ENCODE measurements at places on chromosomes 16 and 17.
A peak's percentile ranks its signal among the peaks of the same experiment; 100 is the strongest.

GRCh38 chr17:82930924-82931698 is 91.3 kb upstream of the ZNF750 start:
- peak; percentile 15 for DNase-seq

DNA sequence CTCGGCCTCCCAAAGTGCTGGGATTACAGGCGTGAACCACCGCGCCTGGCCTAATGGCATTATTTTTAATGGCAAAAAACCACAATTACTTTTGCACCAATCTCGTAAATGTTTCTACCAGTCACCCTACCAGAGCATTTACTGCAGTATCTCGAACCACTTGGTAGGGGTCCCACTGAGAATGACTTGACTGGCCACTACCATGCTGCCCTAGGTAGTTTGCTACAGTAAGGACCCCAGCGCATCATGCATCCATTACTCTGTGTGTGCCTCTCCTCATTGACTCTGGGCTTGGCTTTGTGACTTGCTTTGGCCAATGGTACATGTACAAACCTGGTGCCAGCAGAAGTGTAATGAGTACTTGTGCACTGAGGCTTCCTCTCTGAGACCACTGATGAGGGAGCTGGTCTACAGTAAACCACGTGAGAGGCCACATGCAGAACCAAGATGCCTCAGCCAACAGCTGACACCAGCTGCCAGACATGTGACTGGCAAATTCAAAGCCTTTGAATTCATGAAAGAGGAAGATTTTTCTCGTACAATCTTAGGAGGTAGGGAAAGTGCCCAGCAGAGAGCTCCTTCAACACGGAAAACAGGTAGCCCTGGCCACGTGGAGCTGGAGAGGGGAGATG is 421.7 kb upstream of the C16orf82 start:
- DNase-seq = no peak

- DNase-seq = no peak
Measured at GRCh38 chr16:80210787-80211186, 330.0 kb upstream of the DYNLRB2 start.

DNA sequence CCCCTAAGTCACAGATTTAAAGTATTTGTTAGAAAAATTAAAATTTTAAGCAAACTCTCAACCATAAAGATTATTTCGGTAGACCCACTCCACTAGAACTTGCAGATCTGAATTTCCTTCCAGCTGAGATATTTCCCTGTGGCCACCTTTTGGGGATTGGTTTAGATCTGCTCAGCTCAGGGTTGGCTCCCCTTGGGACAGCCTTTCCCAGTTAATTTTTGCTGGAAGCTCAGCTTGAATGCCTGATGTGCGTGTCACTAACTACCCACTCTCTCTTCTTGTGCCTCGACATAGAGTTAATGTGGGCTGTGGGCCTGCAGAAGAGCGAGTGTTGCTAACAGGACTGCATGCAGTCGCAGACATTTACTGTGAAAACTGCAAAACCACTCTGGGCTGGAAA is 57.6 kb downstream of the YPEL2 start:
- DNase-seq = no peak

DNA sequence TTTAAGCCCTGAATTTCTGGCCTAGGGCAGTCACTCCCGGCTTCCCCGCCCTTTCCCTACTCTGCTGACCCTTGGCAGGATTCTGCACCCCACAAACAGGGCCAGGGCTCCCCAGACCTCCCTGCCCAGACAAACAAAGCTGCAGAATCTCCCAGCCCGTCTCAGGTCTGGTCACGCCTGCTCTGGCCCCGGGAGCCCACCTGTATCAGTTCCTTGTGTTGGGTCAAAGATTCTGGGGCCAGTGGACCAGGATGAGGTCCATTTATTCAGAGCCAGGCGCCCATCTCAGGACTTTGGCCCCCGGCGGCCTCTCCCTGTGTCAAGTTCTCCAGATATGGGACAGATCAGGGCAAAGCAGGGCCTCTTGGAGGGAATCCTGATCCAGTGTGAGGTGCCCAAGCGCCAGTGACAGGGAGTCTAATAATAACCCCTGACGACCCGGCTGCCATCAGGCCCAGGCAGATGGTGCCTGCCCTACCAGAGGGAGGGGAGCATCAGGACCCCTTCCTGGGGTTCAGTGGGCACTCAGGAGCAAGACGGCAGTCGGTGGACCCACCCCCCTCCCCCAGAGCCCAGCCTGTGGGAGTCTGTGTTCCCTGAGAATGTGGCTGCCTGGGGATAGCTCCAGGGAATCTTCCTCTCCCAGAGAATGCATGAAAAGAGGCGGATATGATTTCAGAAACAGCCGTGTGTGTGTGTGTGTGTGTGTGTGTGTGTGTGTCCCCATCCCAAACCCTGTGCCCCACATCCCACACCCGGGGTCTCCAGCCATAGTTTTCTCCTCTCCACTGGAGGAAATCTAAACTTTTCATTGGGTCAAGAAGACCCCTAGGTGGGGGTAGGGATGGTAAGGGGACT is 1.3 kb downstream of the TTYH2 start:
- DNase-seq = no peak

DNA sequence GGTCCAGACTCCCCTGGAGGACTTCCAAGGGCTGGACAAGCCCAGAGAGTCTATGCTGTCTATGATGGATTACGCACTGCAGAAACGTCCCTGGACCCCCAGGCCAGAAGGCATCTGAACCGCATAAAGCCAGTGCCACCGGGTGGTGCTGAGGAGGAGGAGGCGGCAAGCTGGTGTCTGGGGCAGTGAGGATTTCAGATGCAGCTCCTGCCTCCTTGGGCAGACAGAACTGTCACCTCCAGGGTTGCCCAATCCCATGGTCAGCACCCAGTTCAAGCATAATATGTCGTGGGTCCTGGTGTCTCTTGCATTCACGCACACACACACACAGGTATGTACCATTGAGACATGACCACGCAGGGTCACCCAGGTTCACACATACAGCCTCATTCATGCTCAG is 25.6 kb downstream of the RAP1GAP2 start:
- DNase-seq = no peak

DNA sequence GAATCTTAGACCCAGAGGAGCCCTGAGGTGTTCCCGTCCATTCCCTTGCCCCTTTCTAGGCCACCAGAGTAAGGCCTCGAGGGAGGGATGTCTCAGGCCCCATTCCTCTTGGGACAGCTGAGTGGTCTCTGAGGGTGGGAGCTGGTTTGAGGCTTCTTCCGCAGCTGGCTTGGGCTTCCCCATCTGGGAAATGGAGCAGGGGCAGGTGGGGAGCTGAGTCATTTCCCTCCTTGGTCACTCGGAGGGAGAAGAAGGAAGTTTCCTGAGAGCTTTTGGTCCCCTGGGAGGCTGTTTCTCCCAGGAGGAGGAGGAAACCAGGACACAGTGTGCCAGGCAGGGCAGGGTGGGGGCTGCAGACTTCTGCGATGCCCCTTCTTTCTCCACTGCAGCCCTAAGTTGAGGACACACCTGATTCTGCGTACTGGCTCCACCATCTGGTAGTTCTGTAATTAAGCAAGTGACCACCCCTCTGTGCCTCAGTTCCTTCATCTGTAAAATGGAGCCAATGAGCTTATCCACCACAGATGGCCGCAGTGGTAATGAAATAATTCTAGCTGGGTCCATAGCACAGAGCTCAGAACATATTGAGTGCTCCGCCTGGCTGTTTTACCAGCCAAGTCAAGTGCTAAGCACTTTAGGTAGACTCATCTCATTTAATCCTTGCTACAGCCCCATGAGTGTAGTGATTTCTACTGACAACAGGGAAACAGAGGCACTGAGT is 1.6 kb upstream of the KCNJ12 start:
- DNase-seq = no peak

- peak; percentile 14 for DNase-seq
Measured at GRCh38 chr17:82960419-82961271, 118.8 kb upstream of the METRNL start.

DNA sequence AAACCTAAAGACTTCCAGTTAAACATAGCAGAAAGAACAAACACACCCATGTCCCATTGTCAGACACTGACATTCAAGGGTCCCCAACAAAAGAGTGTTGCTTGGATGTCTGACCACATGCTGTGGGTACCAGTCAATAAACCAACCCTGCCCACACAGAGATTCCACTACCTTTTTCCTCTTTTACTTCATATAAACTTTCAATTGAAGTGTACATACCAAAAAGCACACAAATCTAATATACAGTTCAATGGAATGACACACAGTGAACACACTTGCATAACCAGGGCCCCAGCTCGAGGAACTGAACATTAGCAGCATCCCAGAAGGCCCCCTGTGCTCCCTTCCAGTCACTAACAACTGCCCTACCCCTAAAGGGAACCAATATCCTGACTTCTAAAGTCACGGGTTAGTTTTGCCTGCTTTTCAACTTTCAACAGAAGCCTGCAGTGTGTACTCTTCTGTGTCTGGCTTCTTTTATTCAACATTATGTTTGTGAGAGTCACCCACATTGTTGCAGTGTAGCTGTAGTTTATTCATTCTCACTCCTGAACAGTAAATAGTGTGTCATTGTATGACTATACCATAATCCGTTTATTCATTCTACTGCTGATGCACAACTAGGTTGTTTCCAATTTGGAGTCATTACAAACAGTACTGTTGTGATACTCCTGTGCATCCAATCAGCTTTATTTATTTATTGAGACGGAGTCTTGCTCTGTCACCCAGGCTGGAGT is 18.0 kb downstream of the CFDP1 start:
- DNase-seq = no peak

DNA sequence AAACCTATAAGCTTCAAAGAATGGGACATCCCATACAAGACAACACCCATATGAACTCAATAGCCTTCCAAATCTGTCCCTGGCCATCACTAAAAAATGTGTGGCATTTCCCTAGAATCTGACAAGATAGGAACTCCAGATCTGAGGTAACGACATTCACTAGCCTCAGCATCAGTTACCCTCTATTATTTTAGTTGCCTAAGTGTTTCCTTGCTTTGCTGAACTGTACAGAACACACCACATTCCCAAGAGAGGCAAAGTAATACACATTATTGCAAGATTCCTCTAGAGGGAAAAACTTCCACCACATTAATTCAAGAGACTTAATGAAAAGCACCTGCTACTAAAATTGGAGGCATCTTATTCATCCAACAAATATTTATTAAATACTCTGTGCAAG is 5.0 kb downstream of the LSM12 start:
- no peak for DNase-seq

GRCh38 chr17:32568705-32569104 is 81.9 kb downstream of the CDK5R1 start:
- no peak for DNase-seq

DNA sequence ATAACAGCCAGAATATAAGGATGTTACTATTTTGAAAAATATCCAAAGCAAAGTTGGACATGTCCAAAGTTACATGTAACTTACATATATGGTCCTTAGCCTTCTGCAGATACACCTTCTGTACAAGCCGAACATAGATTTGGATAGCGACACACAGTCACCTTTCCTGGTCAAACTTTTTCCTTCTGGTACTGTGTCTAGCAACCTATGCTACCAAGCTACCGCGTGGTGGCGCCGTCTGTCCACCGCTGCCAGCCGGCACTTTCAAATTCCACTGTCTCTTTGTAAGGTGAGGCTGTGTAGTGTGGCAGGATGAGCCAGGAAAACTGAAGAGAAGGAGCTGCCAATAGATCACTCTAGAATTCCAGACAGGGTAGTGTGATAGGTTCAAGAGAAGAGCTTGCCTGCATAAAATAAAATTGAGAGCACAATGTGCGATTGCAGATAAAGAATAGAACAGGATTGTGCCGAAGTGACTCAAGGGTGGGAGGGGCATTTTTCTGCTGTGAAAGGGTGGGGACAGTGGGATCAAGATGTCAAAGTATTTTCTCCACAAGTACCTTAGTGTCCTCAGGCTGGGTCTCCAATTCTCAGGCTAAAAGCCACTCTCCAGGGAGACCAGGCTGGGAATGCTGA is 366.9 kb downstream of the SLC39A11 start:
- DNase-seq = peak; percentile 48

DNA sequence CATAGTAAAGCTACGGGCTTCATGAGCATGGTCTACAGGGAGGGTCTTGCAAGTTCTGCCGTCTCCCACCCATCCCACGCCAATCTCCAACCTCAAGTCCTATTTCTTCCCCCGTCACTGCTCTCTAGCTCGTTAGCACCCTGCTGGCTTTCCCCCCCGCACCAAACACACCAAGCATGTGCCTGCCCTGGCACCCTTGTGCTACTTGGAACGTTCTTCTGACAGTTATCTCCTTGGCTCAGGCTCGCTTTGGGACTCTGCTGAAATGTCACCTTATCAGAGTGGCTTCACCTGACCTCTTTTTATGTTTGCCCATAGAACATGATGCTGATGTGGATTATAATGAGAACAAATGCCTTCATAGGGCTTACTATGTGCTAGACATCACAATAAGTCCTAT is 21.9 kb downstream of the GLYR1 start:
- DNase-seq = no peak

GRCh38 chr16:86834451-86835035 is 256.2 kb downstream of the FOXL1 start:
- no peak for DNase-seq

GRCh38 chr17:56119191-56119590 is 34.1 kb upstream of the ANKFN1 start:
- no peak for DNase-seq

DNA sequence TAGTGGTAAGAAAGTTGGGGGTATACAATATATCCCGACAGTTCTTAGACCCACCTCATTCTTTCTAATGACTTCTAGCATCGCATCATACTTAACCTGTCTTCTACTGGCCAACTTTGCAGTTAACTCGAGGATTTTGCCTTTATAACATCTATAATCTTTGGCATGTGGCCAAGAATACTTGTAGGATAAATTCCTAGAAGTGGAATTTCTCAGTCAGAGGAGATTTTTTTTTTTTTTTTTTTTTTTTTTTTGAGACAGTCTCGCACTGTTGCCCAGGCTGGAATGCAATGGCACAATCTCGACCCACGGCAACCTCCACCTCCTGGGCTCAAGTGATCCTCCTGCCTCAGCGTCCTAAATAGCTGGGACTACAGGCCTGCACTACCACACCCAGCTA is 253.5 kb downstream of the MRTFB start:
- no peak for DNase-seq

DNA sequence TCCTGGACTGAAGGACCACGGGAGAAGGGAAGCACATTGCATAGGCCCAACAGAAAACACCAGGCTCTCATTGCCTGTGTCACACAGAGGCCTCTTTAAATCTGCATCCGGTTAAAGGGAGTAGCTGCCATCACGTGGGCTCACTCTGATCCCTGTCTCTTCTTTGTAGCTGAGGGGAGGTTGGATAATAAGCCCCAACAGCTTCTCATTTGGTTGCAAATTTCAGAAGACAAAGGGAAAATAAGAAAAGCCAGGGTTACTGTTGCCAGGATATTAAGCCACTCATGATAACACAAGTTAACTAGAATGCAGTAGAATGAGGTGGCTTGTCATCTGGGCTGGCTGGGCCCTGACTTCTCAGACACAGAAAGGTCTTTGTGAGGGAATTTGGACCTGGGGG is 325.1 kb upstream of the ERCC4 start:
- no peak for DNase-seq

GRCh38 chr16:16007743-16008111 is 58.3 kb downstream of the ABCC1 start:
- no peak for DNase-seq
